ENCODE measurements at places on chromosomes 2 and 18.
A peak's percentile ranks its signal among the peaks of the same experiment; 100 is the strongest.

DNA sequence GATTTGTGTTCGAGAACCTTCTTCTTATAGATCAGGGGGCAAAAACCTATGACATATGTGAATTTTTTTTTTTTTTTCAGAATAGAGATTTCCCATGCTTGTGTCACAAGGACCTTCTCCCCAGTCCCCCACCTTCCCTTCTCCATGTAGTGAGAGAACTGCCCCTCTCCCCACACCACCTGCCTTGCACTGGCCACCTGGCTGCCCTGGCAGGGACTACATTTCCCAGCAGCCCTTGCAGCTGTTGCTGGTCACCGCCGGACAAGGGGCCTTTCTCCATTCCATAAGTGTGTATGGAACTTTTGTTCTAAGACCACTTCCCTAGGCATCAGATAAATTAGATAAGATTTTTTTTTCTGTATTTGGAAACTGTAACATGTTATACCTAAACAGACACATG is 22.2 kb downstream of the MBP start:
- DNase-seq = no peak

DNA sequence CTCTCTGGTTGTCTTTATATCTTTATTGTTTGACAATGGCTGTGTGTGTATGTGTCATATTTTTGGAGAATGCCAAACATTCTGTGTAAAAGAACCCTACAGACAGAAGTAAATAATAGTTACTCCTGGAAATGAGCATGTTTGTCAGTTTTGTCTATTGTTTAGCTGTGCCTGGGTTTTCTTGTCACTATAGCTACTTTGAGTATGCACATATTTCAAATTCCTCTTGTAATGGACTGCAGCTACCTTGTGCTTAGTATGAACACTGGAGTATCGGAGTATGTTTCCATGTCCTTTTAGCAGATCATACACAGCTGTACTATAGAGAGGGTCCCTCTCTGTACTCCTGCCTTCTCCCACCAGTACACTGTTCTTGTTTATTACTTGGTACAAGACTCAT is 58.0 kb upstream of the DOCK10 start:
- no peak for DNase-seq

GRCh38 chr2:30239308-30239985 is 8.1 kb downstream of the LBH start:
- DNase-seq = no peak

GRCh38 chr2:69947325-69947931 is 14.0 kb downstream of the ASPRV1 start:
- no peak for DNase-seq

GRCh38 chr2:217398860-217399259 is 539.0 kb upstream of the TNP1 start:
- no peak for DNase-seq

GRCh38 chr2:218659988-218660358 is 490 bp downstream of the BCS1L start:
- no peak for DNase-seq

DNA sequence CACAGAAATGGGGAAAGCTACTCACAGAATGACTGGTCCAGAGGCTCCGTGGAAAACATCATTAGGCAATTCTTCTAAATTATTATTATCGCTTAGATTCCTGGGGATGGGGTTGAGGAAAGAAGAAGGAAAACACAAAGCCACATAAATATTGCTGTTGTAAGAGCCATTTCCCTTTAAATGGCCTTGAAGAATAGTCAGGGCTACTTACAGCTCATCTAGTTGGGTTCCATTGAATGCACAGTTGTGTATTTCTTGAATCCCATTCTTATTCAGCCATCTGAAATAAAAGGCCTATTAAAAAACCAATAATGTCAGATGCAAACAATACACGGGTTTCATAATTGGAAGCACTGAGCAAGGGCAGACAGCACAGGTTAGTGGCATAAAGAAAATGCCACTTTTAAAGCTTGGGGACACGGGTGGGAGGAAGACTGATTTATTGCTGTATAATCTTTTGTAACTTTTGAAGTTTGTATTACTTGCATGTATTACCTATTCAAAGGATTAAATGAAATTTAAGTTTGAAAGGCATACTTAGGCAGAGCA is 171.4 kb downstream of the FSHR start:
- DNase-seq = no peak

DNA sequence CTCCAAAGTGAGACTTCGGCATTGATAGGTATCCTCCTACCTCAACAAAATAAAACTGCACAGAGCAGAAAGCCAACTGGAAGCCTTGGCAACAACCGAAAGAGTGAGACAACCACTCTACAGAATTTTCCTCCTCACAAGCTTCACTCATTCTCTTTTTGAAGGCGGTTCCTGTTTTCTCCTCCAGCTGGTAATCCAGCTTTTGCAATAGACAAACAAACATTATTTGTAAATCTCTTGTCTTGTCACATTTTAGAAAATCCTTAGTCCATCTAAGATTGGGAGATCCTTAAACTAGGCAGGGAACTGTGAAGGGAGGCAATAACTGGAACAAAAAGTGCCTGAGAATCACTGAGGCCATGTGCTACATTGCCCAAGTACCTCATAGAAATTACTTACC is 332.4 kb downstream of the BCL11A start:
- DNase-seq = no peak

DNA sequence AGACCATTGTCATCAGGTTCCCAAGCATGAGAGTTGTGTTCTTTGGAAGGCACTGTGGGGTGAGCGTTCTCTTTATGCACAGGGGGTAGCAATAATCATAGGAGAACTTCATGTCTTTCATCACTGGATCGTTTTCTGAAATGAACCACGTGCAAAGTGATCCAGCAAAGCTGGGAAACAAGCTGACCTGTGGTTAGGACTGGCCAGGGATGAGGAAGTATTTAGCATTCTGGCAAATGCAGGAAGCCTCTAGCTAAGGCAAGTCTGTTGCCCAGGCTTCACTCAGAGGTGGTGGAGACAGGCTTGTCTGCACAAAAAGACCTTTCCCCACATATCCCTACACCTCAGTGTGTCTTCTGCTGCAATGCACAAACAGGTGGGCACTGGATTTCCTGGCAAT is 58.6 kb downstream of the MMADHC start:
- no peak for DNase-seq

GRCh38 chr2:37026050-37026449 is 58.1 kb downstream of the HEATR5B start:
- no peak for DNase-seq

- no peak for DNase-seq
These were observed 4.0 kb downstream of the CLIP4 start for GRCh38 chr2:29119211-29119610.

DNA sequence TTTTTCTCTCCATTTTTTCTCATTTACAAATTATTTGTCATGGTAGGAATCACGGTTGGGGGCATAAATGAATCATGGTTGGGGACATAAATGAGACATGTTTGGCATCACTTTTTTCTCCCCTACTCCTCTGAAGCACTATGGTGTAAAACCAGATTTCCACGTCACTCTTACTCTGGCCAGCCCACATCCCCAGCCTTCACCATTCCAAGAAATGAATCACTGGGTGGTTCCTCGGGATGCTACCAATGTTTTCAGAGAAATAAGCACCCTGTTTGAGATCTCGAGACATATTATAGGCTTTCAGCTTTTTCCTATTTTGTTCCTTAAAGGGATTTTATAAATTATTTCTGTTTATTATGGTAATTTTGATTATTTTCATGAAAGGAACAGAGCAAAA is 155.0 kb upstream of the SLC8A1 start:
- no peak for DNase-seq

GRCh38 chr2:3606028-3606369 is 11.1 kb downstream of the COLEC11 start:
- no peak for DNase-seq

- DNase-seq = no peak
These were observed 137.9 kb upstream of the ITGA4 start for GRCh38 chr2:181319286-181319685.

GRCh38 chr18:70295192-70296188 is 6.6 kb downstream of the SOCS6 start:
- DNase-seq = no peak

DNA sequence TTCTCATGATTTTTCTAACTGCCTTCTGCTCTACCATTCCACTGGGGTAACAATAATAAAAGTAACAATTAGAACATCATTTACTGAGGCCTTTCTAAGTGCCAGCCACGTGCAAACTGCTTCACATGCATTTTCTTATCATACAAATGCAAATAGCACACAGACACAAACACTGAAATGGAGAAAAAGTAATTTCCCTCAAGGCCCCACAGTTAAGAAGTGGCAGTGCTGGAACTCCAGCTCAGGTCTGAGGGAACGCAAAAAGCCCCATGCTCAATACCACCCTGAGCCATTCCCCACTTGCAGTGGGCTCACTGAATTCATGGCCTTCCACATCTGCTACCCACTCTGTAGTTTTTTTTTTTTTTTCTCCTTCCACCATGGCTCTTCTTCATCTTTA is 140.6 kb downstream of the UPP2 start:
- no peak for DNase-seq

DNA sequence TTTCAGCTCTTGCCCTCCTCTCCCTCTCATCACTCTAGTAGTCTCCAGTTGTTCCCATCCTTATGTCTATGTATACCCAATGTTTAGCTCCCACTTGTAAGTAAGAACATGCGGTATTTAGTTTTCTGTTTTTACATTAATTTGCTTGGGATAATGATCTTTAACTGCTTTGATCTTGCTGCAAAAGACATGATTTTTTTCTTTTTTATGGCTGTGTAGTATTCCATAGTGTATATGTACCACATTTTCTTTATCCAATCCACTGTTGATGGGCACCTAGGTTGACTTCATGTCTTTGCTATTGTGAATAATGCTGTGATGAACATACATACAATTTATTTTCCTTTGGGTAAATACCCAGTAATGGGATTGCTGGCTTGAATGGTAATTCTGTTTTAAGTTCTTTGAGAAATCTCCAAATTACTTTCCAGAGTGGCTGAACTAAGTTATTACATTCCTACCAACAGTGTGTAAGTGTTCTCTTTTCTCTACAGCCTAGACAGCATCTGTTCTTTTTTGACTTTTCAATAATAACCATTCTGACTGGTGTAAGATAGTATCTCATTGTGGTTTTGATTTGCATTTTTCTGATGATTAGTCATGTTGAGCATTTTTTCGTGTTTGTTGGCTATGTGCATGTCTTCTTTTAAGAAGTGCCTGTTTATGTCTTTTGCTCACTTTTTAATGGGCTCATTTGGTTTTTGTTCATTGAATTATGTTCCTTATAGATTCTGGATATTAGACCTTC is 179.6 kb upstream of the SLC39A10 start:
- DNase-seq = no peak

- DNase-seq = no peak
These were observed 151.6 kb upstream of the ZNF236 start for GRCh38 chr18:76670564-76671288.

DNA sequence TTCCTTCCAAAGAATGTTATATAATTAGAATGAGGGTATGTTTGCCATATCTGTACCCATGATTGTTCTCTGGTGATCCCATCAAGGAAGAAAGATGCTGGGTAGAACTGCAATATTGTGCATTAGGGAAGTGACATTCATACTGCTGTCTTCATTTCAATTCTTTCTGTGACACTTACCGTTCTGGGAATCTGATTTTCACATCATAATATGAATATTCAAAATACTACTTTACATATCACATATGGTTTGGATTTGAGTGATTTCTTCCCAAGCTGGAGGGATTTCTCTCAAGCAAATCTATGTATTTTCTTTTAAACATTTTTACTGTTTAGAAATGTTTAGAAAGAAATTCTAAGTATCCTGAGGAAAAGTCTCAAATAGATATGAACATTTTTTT is 168.4 kb upstream of the DDX18 start:
- DNase-seq = no peak

DNA sequence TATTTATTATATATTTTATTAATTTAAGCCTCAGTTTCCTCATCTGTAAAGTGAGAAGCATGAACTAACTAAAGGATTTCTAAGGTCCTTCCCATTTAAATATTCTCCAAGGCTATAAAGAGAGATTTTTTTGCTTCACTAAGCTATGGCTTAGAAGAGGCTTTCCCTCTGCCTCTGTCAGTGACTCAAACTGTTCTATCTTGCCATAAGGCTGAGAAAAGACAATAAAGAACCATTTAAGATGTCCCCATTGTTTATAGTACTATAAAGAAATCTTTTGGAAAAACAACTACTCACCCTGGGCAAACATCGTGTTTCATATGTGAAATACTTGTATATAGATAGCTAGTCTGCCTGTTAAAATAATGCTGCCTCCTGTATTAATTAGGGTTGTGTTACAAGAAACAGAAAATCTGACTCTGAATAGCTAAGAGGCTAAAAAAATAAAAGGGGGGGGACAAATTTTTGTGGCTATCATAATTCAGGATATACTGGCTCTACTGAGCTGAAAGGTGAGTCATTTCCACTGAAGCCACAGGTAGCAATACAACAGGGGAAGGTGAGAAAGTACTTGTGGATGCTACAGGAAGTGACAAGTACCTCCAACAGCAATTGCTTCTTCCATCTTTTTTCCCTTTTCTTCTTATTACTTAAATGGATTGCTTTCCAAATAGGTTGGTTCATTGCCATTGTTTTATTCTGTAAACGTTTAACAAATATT is 25.4 kb downstream of the EPHA4 start:
- no peak for DNase-seq

DNA sequence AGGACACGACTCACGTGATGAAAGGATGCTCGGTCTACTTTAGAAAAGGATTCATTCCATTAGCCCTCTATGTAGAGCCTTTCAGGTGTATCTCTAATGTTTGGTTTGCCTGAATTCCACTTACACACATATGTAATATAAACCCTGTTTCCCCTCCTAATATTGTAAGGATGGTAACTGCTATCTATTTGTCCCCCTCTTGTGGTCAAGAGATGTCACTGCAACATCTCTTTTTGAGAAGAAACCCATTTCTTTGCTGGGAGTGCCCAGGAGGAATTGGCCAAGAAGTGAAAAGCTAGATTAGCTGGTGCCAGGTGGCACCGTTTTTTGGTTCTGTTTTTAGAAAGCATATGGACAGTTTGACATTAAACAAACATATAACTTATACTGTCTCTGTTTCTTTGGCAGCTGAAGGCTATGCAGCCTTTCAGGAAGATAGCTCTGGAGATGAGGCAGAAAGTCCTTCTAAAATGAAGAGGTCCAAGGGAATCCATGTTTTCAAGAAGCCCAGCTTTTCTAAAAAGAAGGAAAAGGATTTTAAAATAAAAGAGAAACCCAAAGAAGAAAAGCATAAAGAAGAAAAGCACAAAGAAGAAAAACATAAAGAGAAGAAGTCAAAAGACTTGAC is 41.2 kb downstream of the RALBP1 start:
- DNase-seq = peak; percentile 68

DNA sequence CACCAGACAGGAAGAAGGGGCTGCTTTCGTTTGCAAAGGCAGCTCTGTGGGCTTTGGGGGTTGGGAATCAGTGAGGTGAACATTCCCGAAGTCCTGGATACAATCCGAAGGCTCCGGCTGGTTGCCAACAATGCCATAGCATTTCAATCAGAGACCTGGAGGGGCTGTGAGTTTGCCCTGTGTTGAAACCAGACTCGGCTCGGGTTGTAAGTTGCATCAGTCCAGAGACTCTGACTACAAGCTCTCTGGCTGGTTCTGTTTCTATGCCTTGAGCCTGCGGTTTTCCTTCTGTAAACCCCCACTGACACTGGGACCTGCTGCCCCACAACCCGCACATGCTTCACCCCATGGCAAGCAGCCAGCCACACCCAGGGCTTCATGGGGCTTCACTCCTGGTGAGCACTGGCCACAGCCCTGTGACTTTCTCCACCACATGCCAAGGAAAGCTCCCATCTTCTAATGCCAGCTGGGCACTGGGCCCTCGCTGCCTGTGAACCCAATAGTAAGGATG is 85.7 kb upstream of the ODC1 start:
- no peak for DNase-seq

GRCh38 chr2:165794536-165794928 is 485 bp upstream of the GALNT3 start:
- DNase-seq = peak; percentile 22

- DNase-seq = no peak
These were observed 63.7 kb upstream of the CYRIA start for GRCh38 chr2:16729335-16729734.
